ENCODE measurements at places on chromosomes 7 and 10. TPM values are rescaled to one million over a fixed set of nuclear protein-coding genes. Genes with fewer than 3 reads are reported as not detected.

Gene ACSL5
- 0.30 TPM for total RNA-seq

Gene UNCX
- not detected for total RNA-seq

Gene PDK4
- 0.15 TPM for total RNA-seq

Gene EN2
- total RNA-seq, result under 0.01 TPM

Gene FAM25A
- total RNA-seq, result not detected

All from smooth muscle cell of the coronary artery (primary cell).